ENCODE measurements at places on chromosomes 5 and 9.

DNA sequence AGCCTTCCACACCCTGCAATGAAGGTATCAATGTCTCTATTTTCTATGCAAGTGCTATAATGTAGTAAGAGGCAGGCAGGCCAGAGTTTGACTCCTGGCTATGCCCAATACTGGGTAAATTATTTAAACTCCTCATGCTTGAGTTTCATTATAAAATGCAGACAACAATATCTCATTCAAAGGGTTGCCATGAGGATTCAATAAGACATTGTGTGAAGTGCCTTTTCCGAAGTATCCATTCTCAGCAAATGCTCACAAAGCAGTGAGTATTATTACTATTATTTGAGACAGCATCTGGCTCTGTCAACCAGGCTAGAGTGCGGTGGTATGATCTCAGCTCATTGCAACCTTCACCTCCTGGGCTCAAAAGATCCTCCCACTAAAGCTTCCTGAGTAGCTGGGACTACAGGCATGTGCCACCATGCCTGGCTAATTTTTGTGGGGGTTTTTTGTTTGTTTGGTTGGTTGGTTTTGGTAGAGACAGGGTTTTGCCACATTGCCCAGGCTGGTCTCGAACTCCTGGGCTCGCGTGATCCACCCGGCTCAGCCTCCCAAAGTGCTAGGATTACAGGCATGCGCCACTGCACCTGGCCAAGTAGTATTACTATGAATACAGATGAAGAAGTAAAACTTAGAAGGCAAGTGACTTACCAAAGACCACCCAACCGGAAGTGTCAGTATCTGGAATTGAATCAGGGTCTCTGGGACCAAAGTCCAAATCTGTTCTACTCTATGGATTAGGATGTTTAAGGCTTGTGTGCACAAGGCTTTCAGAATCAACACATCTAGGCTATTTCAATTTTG, 18.8 kb downstream of the ADAM19 start:
- no peak for DNase-seq

DNA sequence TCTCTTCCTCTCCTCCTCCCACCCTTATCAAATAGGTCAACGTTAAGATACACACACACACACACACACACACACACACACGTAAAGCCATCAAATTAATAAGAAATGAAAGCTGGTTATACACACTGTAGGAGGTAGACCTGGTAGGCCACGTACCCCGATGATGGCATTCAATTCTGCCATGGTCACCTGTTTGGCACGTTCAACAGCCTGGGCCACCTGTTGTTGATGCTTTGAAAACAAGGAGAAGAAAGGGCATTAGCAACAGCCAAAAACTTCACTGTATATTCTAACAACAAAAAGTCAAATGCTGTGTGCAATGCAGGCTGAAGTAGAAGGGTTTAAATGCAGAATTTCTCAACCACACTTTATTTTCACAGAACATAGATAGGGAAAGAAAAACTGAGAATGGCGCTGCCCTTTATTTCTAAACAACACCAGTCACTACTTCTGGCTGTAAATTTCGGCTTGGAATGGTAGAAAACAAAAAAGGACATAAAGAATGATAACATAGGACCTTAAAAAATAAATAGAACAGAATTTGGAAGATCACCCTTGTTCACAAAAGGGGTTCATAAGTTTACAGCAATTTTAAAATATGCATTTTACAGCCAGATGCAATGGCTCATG, 37.2 kb downstream of the TLE1 start:
- DNase-seq = no peak

DNA sequence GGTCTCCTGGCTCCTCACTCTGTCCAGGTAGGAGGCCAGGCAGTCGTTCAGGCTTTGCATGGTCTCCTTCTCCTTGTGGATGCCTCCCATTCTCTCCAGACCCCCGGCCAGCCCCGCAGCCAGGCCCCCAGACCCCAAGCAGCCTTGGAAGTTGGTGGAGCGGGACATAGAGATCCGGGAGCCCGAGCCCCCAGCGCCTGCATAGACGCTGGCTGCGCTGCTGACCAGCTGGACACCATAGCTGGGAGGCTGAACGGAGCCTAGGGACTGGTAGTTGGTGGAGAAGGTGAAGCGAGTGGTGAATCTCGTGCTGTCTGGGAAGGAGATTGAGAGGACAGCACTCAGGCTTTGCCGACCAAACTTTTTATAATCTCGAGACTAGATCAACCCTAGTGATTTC, 35.9 kb downstream of the FOXI1 start:
- DNase-seq = no peak

- DNase-seq = peak; percentile 74
Observed at GRCh38 chr9:36123515-36123914, 13.0 kb upstream of the GLIPR2 start.

GRCh38 chr5:115450741-115451140, 93.8 kb downstream of the FEM1C start:
- DNase-seq = peak; percentile 96
